Urinary bladder (tissue), 4 donors: ENCODE measurements at places on chromosomes 3 and 15. TPM values are rescaled to one million over a fixed set of nuclear protein-coding genes. Genes with fewer than 3 reads are reported as not detected.

- DNase-seq: no peak
Measured at GRCh38 chr15:32757426-32757825, 39.6 kb downstream of the GREM1 start.

GRCh38 chr3:13054341-13055285 is 18.6 kb downstream of the IQSEC1 start:
- no peak for DNase-seq

- no peak for DNase-seq
Measured at GRCh38 chr3:54533856-54534255, 394.0 kb downstream of the LRTM1 start.

GRCh38 chr3:14925729-14926591 is 21.4 kb upstream of the NR2C2 start:
- DNase-seq: no peak

The GOLGA8Q gene
- 5.5 TPM for total RNA-seq

DNA sequence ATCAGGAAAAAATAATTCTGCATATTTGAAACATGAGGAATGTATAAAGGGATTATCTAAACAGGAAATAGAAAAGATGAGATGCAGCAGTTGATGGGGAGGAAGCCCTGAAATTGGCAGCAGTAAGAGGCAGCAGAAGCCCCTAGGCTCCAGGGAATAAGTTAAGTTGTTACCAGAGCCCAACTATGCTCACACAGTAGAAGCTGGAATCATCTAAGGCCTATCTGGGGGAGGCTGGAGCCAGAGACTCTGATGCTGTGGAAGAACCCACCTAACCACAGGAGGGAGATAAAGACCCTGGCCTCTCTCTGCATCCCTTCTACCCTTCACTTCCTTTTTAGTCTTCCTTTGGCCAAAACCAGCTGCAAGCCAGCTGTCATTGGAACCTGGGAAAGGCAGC is 519.7 kb downstream of the DIPK2A start:
- DNase-seq: no peak

- DNase-seq: no peak
Measured at GRCh38 chr15:77030048-77030927, 35.4 kb downstream of the PSTPIP1 start.

DNA sequence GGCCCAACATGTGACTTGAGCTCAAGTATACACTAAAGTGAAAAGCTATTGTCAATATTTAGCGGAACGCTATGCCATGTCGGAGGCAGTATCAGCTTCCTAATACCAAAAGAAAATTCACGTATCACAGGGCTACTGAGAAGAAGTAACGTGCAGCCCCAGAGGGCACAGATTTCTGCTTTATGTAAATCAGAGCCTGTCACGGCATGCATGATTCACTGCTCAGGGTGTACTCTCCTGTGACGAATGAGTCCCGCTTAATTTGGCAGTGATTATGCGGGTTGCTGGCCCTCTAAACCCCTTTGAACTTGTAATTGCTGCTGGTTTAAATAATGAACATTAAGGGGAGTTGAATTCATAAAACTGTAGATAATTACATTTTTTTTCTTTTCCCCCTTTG is 85.3 kb downstream of the MEIS2 start:
- no peak for DNase-seq

DNA sequence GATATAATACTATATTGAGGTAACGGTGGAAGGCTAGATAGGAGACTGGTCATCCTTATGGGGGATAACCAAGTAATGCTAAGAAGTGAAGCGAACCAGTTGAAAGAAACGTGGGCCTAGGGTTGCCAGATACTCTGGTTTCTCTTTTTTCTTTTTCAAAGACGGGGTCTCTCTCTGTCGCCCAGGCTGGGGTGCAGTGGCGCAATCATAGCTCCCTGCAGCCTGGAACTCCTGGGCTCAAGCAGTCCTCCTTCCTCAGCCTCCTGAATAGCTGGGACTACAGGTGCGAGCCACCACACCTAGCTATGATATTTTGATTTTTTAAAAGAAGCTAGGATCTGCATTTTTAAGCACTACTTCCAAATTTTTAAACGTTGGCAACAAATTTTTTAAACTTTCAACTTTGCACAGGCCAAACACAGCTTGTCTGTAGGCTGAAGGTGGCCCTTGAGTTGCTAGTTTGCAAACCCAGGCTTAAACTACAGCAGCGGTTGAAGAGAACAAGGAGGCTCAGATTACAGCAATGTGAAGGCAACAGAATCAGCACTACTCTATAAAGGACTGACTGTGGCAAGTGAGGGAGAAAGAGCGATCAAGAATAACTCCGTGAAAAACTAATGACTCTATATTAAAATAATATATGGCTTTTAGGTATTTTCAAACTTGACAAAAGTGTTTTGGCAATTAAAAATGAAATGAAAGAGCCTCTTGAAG is 1.2 kb upstream of the RUBCN start:
- no peak for DNase-seq

The SERPINI1 gene
- total RNA-seq: 10.0 TPM

- no peak for DNase-seq
Measured at GRCh38 chr3:177647876-177648275, 450.6 kb upstream of the TBL1XR1 start.

The TNFAIP8L3 gene
- total RNA-seq: 9.7 TPM

- no peak for DNase-seq
Measured at GRCh38 chr3:108936924-108937689, 16.6 kb downstream of the GUCA1C start.

- DNase-seq: no peak
Measured at GRCh38 chr15:92151741-92152140, 241.9 kb upstream of the ST8SIA2 start.

- no peak for DNase-seq
Measured at GRCh38 chr15:52529341-52529924, 753 bp upstream of the MYO5A start.

GRCh38 chr3:14540821-14541385 is 761 bp upstream of the GRIP2 start:
- DNase-seq: no peak

The MIX23 gene
- 40.0 TPM for total RNA-seq

The KLHL40 gene
- 3.5 TPM for total RNA-seq

GRCh38 chr15:78438619-78439285 is 736 bp downstream of the IREB2 start:
- no peak for DNase-seq

- DNase-seq: no peak
Measured at GRCh38 chr3:66618066-66618465, 117.2 kb upstream of the LRIG1 start.

The NR2E3 gene
- 2.3 TPM for total RNA-seq

DNA sequence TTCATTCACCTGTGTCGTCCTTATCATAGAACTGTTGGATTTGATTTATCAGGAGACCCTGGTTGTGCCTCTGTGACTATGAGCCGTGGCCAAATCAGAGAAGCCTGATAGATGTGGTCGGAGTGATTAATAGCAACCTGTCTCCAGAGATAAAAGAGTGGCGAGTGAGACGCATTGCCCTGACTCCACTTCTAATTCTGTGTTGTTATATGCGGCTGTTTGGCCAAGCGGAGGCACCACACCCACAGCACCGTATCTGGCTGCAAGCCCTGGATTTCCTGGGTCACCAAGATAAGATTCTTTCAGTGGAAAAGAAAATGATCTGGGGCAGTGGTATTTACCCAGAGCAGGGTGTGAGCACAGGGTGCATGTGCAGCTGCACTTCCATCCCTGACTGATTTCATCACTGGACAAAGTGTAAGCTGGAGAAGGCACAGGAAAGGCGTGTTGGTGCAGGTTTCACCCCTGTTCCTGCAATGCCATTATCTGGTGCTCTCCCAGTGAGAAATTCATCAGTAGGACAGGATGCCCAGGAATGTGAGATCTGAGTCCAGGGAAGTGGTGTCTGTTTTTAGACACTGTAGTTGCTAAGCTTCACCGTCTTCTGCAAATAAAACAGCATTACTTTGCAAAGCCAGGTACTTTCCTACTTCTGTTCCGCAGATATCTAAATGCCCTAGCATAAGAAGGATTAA is 84.6 kb downstream of the CD47 start:
- DNase-seq: no peak

DNA sequence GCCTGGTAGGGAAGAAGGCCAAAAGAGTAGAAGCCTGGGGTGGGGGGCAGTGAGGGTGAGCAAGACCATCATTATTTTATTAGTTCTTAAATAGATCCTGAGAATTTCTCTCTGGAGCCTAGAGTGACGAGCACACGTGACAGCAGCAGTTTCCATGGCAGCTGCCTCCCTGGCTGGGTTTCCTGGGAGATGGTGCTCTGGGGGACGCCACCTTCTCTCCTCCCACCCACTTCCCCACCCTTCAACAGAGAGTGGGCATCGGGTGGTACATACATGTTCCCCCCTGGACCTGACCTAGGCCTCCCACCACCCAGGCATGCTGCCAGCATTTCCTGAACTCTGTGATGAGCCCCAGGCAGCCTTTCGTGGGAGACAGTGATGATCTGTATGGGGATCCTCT is 12.9 kb downstream of the CELF6 start:
- no peak for DNase-seq

DNA sequence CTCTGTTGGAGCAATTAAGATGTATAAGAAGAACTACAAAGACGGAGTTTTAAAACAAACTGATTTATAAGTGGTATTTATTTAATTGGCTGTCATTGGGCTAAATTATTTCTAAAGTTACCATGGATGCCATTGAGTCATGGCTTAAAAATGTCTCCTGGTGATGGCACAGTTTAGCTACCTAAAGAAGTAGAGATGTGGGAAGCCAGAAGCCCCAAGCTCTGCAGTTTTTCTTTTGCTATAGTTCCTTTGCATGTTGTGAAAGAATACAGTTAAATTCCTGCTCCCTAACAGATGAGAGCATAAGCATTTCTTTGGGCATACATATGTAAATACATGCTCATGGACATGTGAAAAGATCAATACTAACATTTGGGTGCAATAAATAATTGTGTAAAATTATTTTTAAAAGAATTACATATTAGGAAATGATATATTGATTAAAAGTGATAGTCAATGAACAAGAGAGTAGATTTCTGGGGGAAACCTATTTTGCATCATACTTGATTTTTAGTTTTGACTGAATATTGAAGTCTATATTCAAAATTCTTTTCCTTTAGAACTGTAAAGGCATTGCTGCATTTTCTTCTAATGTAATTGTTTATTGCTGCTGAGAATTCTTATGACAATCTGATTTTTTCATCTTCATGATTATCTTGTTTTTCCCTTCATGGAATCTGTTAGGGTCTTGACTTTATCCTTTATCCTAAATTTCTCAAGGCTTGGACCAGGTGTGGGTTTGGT is 2.1 kb downstream of the OPA1 start:
- DNase-seq: no peak

DNA sequence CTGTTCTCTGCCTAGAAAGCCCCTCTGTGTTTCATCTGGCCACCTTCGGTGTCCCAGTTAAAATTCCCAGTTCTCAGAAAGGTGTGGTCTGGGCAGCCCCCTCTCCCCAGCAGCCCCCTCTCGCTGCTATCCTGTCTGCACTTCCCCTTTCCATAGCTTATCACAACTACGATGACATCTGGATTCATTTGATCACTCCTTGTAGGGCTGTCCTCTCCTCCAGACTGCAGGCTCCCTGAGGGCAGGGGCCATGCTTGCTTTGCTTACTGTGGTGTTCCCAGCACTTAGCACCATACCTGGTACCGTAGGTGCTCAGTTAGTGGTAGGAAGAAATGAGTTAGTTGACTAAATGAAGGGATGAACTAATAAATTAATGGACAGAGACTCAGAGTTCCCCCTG is 26.3 kb upstream of the GOLGA6C start:
- DNase-seq: no peak

DNA sequence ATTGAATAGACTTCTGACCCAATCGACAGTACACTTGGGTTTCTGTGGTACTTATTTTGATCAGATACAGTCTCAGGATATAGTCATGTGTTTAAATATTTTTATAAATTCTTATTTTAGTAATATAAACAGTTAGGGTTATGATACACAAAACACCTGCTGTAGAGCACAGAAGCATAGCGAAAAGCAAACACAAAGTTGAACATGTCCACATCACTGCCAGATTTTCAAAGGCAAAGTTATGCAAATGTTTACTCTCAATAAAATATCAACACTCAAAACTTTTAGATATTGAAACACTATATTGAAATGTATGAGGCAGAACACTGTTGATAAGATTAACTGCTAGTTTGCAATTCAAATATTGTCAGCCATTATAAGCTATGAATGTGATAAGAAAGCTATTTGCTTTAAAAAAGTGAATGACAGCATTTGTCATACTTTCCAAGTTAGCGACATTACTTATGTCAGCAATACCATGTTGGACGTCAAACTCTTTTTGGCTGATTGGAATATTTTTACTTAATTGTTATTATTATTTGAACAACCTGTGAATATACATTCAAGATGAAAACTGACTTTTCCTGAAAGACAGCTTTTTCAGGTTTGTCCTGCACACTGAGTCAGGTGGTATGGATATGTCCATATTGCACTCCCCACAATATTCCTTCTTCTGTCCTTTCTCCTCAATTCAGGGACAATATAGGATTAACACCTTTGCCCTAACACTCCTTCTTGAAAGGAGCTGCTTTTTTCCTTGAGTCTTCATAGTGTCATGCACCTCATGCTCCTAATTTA is 367.1 kb downstream of the EPHA3 start:
- DNase-seq: no peak

The CDHR4 gene
- not detected for total RNA-seq

- peak; percentile 20 for DNase-seq
Measured at GRCh38 chr3:31534065-31534425, 1.3 kb downstream of the STT3B start.

- DNase-seq: no peak
Measured at GRCh38 chr3:107455621-107456020, 67.1 kb upstream of the BBX start.

DNA sequence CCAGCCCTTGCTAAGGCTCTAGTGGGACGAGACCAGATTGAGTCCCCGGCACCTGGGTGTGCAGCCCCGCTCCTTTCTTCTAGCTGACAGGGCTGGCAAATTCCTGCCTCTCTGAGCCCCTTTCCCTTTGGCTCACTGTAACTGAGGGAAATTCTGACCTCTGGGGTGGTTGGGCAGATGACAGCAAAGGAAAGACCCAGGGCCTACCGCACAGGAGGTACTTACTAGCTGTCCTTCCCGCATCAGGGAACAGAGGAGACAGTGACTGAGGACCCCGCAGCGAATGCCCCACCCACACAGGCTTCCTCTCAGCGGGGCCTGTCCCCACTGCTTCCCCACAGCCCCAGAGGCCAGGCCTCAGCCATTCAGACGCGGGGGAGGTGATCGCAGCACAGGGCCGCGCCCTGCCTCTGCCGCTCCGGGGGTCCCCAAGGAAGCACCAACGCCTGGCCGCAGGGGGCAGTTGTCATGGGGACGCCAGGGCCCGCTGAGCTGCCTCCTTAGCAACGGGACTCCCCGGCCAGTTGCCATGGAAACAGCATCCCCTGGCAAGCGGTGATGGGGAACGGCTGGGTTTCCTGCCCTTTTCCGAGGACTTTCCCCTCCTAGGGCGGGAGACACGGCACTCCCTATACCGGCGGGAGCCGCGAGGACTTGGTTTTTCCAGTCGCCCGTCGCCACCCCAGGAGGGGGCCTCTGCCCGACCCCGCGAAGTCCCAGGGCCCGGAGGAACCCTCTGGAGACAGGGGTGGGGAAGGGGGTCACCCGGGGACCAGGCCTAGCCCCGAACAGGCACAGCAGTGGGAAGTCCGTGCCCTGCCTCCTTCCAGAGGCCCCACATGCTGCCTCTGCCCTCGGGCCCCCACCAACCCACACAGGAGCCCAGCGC is 50.1 kb downstream of the HCN4 start:
- no peak for DNase-seq

The CORO2B gene
- 4.2 TPM for total RNA-seq
